ENCODE measurements at places on chromosomes 2 and 18.

GRCh38 chr2:173659509-173659908 lies 304.8 kb downstream of the CDCA7 start:
- no peak for DNase-seq

- no peak for DNase-seq
These were observed 200.9 kb downstream of the NYAP2 start for GRCh38 chr2:225600444-225600843.

- no peak for DNase-seq
These were observed 43.7 kb downstream of the WIPF1 start for GRCh38 chr2:174553811-174554493.

DNA sequence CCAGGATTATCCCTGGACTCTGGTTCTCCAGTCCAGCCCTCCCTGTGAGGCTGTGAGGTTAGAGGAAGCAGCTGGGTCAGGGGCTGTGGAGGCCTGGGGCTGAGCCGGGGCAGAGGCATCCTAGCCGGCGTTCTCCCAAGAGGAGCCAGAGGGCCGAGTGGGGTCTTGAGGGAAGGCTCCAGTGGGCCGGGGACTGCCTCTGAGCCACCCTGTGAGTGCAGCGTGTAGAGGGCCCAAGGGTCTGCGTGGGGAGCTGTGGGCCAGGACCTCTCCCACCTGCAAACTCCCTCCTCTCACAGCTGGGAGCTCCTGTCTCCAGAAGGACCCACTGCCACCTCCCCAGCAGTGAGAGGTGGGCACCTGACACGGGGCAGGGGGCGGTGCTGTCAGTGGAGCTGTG lies 41.0 kb downstream of the GLI2 start:
- no peak for DNase-seq

GRCh38 chr2:1567556-1568344 lies 154.5 kb downstream of the TPO start:
- DNase-seq: no peak

DNA sequence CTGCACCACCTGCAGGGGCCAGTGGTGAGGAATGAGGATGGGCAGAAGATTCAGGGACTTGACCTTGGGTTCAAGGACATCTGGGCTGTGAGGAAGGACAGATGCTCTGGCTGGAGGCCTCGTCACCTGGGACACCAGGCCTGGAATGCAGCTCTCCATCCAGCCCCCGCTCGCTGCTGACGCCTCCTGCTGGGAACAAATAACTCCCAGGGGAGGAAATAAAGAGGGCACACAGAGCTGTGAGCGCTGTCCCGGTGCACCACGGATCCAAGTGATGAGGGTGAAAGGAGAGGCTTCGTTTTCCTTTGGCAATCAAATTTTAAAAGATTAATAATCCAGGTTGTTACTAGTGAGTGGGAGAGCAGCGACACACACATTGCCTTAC lies 368.0 kb upstream of the MYT1L start:
- DNase-seq: no peak

- no peak for DNase-seq
These were observed 10.0 kb upstream of the AP1S3 start for GRCh38 chr2:223847410-223847809.

DNA sequence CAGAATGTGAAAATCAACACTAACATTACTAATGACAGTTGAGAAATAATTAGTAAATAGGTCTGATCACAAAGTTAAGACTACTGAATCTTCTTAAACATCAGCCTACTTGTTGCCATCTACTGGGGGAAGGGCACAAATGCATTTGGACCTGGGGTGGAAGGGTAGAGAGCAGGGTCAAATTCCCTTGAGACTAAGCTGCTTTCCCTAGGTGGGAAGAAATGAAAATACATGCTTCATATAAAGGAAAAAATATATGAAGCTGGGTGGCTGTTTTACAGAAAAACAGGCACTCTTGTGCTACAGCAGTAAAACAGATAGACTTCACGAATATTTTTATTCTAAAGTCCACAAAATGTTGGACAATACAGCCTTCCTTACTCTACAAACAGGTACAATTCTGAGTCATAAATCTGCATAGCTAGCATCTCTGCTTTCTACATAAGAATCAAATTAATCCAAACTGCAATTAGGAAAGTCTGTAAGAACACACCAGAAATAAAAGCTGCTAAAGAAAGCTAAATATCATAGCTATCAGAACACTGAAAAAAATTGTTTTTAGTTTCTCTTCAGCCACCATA lies 10.9 kb downstream of the TRIP12 start:
- DNase-seq: no peak

DNA sequence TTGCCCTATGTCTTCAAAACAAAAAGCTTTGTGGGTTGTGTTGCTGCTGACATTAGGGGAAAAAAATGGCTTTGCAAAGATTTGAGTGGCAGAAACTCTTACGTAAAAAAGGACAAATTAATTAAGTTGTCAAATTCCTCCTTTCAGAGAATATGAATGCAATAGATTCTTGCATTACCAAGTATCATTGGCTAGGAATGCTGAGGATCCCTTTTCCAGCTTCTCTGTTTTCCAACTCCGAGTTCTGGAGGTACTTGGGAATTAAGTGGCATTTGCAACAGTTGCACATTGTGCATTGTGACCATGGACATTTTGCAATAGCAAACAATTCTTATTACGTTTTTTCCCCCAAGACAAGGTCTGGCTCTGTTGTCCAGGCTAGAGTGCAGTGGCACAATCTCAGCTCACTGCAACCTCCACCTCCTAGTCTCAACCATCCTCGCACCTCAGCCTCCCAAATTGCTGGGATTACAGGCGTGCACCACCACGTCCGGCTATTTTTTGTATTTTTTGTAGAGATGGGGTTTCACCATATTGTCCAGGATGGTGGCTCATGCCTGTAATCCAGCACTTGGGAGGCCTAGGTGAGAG lies 29.9 kb upstream of the PPP1CB start:
- no peak for DNase-seq

DNA sequence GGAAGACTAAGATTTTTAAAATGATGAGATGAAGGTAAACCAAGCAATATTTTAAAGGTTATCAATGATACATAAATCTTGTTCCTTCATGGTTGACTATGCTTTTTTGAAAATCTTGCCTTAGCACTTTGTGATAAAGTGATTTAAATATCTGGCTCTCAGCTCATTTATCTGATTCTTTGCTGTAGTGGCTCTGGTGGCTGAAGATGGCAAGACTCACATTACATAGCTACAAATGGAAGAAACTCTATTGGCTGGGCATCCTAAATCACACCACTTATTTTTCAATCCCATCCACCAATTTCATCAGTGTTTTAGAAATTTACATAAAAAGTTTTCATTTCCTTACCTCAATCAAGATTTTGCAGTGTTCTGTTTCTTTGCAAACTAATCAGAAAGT lies 16.6 kb upstream of the APCDD1 start:
- no peak for DNase-seq
